ENCODE measurements at places on chromosomes 4 and X. TPM values are rescaled to one million over a fixed set of nuclear protein-coding genes. Genes with fewer than 3 reads are reported as not detected.

- no peak overlapping the region for H3K27ac ChIP-seq
- H3K4me1 ChIP-seq, result no peaks in the 10 kb centered on the region
- no peak overlapping the region for H3K4me3 ChIP-seq
- DNase-seq, result peak; percentile 15
- H3K27me3 ChIP-seq, result no peaks in the 10 kb centered on the region
- H3K36me3 ChIP-seq, result peaks cover 1% of the 10 kb centered on the region
Observed at GRCh38 chr4:139704915-139705485, 39.4 kb downstream of the MGST2 start.

DNA sequence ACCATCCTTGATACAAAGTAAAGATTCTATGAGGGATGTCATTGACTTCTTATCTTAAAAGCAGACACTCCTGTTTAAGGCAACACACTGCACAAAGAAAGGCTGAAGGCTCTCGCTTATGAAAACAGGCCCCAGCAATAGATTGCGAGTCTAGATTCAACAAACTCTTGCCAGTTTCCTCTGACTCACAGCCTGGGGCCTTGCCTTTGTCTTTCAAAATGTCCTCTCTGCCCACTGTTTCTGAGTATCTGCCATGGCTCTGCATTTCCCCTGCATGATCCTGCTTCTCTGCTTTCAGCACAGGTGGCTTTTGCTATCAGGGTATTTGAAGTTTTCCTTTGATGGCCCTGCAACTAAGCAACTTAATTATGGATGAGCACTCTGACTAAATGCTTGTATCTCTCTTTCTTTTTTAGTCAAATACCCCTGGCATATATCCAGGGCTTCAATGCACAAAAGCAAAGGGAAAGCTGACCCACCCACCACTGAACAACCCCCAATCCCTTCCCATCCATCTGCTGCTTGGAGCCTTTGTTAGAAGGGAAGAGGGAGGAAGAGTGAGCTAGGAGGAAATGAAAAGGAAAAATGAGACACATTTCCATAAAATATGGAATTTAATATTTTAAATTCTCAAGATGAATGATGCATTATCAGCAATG lies 32.2 kb downstream of the NDP start:
- peak; percentile 73 for DNase-seq
- peaks cover 7% of the 10 kb centered on the region for H3K4me1 ChIP-seq
- H3K36me3 ChIP-seq, result no peaks in the 10 kb centered on the region
- peak overlapping the region; percentile 23 for H3K27ac ChIP-seq
- H3K27me3 ChIP-seq, result no peaks in the 10 kb centered on the region

GRCh38 chr4:92047209-92047875 lies 256.4 kb upstream of the GRID2 start:
- no peaks in the 10 kb centered on the region for H3K27me3 ChIP-seq
- H3K36me3 ChIP-seq, result no peaks in the 10 kb centered on the region
- no peak overlapping the region for H3K4me3 ChIP-seq
- DNase-seq, result no peak
- H3K27ac ChIP-seq, result no peak overlapping the region

- H3K36me3 ChIP-seq, result no peaks in the 10 kb centered on the region
- no peak overlapping the region for H3K4me3 ChIP-seq
- H3K4me1 ChIP-seq, result peaks cover 28% of the 10 kb centered on the region
- H3K27ac ChIP-seq, result peak overlapping the region; percentile 29
- no peak for DNase-seq
- no peaks in the 10 kb centered on the region for H3K27me3 ChIP-seq
Observed at GRCh38 chrX:68931345-68931744, 102.5 kb downstream of the EFNB1 start.

DNA sequence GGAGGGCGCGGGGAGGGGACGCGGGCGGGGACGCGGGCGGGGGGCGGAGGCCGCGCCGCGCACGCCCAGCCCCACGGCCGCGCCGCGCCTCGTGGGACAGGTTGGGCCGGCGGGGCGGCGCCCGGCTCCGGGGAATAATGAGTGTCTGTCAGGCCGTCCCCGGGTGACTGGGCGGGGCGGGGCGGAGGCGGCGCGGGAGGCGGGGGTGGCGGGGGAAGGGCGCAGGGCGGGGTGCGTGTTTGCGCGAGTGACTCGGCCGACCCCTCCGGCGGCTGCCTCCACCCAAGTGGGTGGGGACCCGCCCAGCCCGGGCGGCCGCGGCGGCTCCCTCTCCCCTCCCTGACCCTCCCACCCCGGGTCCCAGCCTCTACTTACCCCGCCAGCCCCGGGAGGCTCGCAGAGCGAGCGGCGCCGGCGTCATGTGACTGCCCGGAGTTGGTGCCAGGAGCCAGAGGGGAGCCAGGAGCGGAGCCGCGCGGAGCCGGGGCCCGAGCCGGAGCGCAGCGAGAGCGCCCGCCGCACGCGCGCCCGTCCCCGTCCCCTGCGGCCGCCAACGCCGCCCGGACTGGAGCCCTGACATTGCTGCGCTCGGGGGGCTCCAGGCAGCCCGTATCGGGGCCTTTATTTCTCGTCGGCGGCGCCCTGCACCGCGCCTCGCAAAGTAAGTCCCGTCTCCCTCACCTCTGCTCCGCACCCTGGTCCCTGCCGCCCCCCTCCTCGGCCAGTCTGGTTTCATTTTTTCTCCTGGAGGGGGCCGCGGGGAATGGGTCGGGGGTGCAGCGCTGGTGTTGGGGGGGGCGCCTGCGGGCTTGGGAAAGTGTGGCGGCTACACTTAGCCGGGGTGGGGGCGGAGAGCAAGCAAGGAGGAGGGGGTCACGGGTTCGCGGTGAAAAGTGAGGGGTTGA lies at the start of gene KLF3:
TSS of gene KLF3 (plus strand) at position 399 of the 905 bp plus-strand sequence. CDS start 16,427 bp downstream, outside the sequence.
- H3K4me1 ChIP-seq, result peaks cover 28% of the 10 kb centered on the region
- no peaks in the 10 kb centered on the region for H3K27me3 ChIP-seq
- H3K4me3 ChIP-seq, result peak within 1 kb of the TSS; percentile 88
- H3K27ac ChIP-seq, result peak within 1 kb of the TSS; percentile 99

- DNase-seq, result peak; percentile 33
- no peaks in the 10 kb centered on the region for H3K4me1 ChIP-seq
- H3K36me3 ChIP-seq, result no peaks in the 10 kb centered on the region
- H3K27ac ChIP-seq, result no peak overlapping the region
- H3K4me3 ChIP-seq, result no peak overlapping the region
Observed at GRCh38 chr4:97984545-97985131, 158.6 kb downstream of the STPG2 start.

- DNase-seq, result no peak
- H3K36me3 ChIP-seq, result no peaks in the 10 kb centered on the region
- H3K27ac ChIP-seq, result no peak overlapping the region
- no peak overlapping the region for H3K4me3 ChIP-seq
- H3K27me3 ChIP-seq, result no peaks in the 10 kb centered on the region
Observed at GRCh38 chr4:162010362-162010761, 153.4 kb downstream of the FSTL5 start.

- H3K27ac ChIP-seq, result no peak overlapping the region
- no peaks in the 10 kb centered on the region for H3K4me1 ChIP-seq
- H3K4me3 ChIP-seq, result no peak overlapping the region
- no peak for DNase-seq
Observed at GRCh38 chr4:155072417-155072816, 136.0 kb upstream of the NPY2R start.

GRCh38 chr4:183563874-183564273 lies 59.0 kb downstream of the ING2 start:
- H3K27me3 ChIP-seq, result peaks cover 4% of the 10 kb centered on the region
- DNase-seq, result no peak
- no peaks in the 10 kb centered on the region for H3K4me1 ChIP-seq
- no peaks in the 10 kb centered on the region for H3K36me3 ChIP-seq
- no peak overlapping the region for H3K4me3 ChIP-seq

- H3K27me3 ChIP-seq, result no peaks in the 10 kb centered on the region
- no peaks in the 10 kb centered on the region for H3K36me3 ChIP-seq
- H3K4me1 ChIP-seq, result no peaks in the 10 kb centered on the region
- no peak overlapping the region for H3K27ac ChIP-seq
- H3K4me3 ChIP-seq, result no peak overlapping the region
Observed at GRCh38 chr4:8522160-8523120, 57.8 kb upstream of the GPR78 start.

KLKB1 gene
- total RNA-seq, result not detected

PCDH10 gene
- total RNA-seq, result 91.7 TPM

COL4A6 gene
- total RNA-seq, result 0.92 TPM

CXXC4 gene
- not detected for total RNA-seq

CLNK gene
- not detected for total RNA-seq

TFDP3 gene
- not detected for total RNA-seq

CYP2U1 gene
- total RNA-seq, result 5.8 TPM
